ENCODE measurements at places on chromosomes 1 and 21.

DNA sequence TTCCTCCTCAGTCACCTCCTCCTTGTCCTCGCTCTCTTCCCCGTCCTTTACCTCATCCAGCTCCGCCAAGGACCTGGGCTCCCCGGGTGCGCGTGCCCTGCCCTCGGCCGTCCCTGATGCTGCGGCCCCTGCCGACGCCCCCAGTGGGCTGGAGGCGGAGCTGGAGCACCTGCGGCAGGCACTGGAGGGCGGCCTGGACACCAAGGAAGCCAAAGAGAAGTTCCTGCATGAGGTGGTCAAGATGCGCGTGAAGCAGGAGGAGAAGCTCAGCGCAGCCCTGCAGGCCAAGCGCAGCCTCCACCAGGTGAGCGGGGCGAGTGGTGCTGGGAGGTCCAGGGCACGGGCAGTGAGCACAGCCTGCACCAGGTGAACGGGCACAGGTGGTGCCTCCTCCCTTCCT, 76.2 kb downstream of the SKI start:
- no peak for DNase-seq

GRCh38 chr1:63698001-63698838, 75.6 kb upstream of the ROR1 start:
- no peak for DNase-seq

DNA sequence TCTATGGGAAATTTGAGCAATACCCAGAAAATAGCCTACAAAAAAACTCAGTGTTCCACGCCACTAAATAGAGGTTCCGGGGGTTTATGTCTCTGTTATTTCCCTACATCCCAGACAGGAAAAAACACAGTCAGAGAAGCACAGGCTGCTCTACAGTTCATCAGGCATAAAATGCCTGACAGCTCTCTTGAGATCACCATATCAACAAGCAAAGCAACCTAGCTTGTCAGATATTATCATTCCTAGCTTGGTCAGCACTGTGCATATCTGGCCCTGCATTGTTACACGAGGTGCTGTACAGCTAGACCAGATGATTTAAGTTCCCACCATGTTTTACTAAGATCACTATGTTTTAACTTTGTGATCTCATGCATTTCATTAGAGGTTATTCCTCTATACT, 172.6 kb downstream of the PTPRC start:
- no peak for DNase-seq

DNA sequence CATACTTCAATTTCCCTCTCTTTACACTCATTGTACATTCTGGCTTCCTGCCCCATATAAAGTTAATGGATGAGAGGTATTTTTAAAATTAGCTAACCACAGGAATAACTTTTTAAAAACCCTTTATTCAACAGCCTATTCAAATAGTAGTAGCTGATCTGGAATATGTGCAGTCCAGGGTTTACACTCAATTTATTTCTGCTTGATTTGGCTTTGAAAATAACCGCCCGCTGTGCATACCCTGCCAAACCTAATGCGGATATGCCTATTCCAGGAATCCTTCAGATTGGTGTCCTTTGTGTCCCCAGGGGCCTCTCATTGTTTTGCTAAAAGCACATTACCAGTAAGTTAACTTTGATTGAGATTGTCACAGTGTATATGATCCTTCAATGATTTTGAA, 1686.2 kb downstream of the PLA2G4A start:
- DNase-seq: no peak

- no peak for DNase-seq
These were observed 47.9 kb upstream of the RUNX1 start for GRCh38 chr21:35096959-35097358.

GRCh38 chr1:40802078-40802741, 18.6 kb downstream of the KCNQ4 start:
- DNase-seq: peak; percentile 71

- no peak for DNase-seq
These were observed 5.3 kb downstream of the PADI2 start for GRCh38 chr1:17113963-17114362.

DNA sequence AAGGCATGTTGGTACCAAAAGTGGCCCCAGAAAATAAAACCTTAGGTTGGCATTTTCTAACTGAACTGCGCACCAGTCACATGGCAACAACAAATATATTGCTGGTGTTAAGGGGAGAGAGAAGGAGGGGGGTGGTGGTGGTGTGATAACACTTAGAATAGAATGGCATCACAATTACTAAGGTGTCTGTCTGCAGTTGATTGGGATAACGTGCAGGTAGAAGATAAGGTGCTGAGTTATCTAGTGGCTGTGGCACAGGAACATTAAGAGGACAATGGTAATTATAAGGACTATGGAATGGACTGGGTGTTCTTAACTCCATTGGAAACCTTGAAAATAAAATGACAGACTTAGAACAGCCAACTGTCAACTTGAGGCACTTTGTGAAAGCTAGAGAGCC, 1.4 kb upstream of the YIPF1 start:
- no peak for DNase-seq

GRCh38 chr1:212359794-212360479, 54.7 kb downstream of the PACC1 start:
- DNase-seq: no peak

GRCh38 chr1:244171241-244171985, 120.3 kb downstream of the ZBTB18 start:
- no peak for DNase-seq

GRCh38 chr1:182725259-182726255, 41.2 kb upstream of the RGS8 start:
- DNase-seq: no peak

DNA sequence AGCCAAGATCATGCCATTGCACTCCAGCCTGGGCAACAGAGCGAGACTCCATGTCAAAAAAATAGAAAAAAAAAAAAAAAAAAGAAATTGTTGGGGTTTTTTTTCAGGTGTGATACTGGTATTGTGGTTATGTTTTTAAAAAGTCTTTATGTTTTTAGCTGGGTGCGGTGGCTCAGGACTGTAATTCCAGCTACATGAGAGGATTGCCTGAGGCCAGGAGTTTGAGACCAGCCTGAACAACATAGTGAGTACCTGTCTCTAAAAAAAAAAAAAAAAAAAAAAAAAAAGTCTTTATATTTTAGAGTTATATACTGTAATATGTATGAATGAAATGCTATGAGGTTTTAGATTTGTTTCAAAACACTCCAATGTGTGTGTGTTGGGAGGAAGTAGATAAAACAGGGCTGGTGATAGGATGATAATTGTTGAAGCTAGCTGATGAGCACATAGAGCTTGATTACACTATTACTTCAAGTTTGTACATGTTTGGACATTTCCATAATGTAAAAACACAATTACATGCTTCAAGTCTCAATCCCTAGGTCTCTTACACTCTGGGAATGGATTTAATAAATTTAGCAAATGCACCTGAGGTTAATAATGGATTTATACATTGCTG, 30.2 kb upstream of the ATP5PO start:
- no peak for DNase-seq

GRCh38 chr1:54767526-54767925, 3.2 kb upstream of the PARS2 start:
- DNase-seq: no peak

DNA sequence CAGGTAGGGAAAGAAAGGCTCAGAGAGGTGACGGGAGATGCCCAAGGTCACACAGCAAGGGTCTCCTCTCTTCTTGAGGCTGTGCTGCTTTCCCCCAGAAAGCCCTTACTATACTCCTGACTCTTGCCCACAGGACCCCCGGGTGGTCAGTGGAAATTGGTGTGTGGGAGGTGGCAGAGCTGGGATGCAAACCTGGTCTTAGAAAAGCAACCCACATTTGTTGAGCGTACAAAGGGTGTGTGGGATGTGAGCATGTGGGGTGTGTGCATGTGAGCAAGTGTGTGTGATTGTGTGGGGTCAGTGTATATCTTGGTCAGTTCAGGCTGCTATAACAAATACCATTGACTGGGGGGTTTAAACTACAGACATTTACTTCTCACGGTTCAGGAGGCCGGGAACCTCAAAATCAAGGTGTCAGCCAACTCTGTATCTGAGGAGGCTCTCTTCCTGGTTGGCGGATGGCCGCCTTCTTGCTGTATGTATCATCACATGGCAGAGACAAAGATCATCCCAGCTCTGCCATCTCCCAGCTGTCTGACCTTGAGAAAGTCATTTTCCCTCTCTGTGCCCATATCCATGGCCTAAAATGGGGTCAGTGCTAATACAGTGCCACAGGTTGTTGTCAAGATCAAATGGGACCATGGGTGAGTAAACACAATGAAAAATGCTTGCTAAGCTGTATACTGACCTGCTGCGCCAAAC, 268.5 kb downstream of the PTPRU start:
- no peak for DNase-seq

DNA sequence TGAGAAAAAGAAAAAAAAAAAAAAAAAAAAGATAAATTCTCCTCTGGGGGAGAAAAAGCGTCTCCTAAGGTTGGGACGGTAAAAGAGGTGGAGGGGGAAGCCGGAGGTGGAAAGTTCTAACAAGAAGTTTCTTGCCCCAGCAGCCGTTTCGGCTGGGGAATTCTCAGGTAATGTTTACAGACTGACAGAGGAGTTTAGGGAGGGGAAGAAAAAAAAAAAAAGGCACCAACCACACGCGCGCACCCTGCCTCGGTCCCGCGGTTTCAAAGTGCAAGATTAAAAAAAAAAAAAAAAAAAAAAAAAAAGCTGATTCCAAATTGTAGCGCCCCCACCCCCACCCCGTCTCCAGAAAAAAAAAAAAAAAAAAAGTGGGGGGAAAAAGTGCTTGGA, 504 bp downstream of the DHRS3 start:
- DNase-seq: no peak

- DNase-seq: no peak
These were observed 114.8 kb downstream of the TYW3 start for GRCh38 chr1:74847715-74848114.

DNA sequence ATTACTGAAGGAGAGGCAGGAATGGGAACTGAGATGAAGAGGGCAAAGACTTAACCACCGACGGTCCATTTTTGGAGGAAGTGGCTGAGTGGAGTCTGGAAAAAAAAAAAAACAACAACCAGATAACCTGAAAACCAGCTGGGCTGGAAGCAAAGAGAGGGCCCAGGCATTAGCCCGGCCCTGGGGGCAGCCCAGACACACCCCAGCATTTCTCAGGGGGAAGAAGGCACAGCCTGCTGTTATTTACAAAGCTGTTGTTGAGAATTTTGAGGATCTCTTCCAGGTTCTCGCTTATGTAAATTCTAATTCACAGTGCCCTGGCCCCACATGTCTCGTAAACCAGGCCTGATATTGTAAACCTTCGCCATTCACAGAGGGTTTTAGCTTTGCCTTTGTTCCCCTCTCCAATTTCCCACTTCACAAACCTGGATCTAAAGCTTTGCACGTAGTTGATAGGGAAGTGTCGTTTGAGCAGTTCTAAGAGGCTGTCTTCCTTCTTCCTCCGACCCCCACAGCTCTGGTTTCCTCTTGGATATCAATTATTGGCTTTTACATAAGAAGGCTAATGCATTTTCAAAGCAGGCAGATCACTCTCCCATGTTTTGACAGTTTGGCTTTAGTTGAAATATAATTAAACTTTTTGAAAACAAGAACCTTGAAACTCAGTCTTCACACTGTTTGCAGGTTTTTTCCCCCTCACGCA, 161.8 kb upstream of the IRF2BP2 start:
- DNase-seq: no peak

GRCh38 chr1:170731566-170732251, 67.8 kb downstream of the PRRX1 start:
- DNase-seq: no peak

GRCh38 chr1:27522432-27523336, 32.7 kb upstream of the WASF2 start:
- peak; percentile 57 for DNase-seq

- DNase-seq: no peak
These were observed 10.0 kb upstream of the FAM110D start for GRCh38 chr1:26148887-26149286.

DNA sequence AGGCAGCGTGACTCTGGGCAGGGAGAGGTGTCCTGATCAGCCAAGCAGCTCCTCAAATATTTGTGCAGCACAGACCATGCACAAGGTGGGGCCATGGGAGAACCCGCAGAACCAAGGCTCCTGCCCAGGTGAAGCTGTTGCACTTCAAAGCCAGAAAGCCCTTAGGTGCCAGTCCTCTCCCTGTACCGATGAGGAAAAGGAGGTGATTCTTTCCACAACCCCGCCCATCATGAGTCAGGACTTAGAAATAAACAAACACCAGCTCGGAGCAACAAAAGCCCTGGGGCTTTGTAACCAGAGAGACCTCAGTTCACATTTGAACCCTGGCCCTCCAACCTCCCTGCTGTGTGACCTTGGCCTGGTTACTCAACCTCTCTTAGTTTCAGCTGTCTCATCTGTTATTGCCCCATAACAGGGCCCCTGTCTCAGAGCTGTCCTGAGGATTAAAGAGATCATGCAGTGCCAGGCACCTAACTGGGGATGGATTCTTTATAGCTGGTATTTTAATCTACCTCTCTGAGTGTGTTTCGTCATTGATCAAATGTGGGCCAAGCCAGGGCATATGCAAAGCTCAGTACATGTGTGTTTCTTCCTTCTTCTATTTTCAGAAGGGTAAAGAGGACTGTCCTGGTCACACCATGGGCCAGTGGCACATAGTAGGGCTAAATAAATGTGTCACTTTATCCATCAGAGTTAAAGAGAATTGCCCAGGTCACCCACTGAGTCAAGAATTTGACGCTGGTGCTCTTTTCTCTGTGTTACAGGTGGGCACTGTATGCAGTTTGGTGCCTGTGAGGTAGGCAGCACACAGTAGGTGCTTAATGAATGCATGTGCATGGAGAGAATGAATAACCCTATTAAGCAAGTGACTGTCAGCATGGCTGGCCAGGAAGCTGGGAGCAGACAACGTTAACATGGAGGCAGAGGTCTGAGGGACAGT, 1.4 kb downstream of the LDLRAD1 start:
- no peak for DNase-seq

DNA sequence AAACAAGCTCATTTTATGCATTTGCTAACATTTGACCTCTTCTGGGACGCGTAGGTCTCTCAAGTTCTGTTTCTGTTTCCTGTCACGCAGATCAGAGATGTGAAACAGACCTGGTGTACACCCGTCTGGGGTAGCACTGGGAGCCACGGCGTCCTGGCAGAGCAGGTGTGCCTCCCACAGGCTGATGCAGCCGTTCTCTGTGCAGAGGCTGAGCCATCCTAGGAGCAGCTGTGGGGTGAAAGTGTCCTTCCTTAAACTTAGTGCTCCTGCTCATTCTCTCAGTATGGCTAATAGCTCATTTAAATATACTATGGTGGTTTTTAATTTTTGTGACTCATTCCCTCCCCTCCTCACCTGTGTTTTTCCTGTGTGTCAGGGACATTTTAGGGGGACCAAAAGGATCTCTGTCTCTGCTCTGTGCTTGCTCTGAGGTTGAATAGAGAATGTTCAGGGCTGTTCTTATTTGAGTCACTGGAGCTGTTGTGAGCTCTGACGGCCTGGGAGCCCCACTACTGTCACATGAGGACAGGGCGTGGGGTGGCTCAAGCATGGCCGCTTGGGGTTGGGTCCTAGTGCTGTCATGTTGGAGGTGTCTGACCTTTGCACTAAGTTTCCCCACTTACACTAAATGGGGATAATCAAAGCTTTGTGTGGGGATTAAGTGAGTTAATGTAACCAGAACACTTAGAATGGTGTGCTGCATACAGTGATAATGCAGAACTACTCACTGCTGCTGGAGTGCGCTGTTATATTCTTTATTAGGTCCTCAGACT, 43.0 kb downstream of the GALNT2 start:
- DNase-seq: peak; percentile 68

GRCh38 chr1:32754317-32755097, 51.9 kb upstream of the SYNC start:
- peak; percentile 19 for DNase-seq

All from activated CD4-positive, alpha-beta T cell treated with anti-CD3 and anti-CD28 coated beads for 24 hours (primary cell).